ENCODE measurements at places on chromosomes 4 and X.
A peak's percentile ranks its signal among the peaks of the same experiment; 100 is the strongest.

DNA sequence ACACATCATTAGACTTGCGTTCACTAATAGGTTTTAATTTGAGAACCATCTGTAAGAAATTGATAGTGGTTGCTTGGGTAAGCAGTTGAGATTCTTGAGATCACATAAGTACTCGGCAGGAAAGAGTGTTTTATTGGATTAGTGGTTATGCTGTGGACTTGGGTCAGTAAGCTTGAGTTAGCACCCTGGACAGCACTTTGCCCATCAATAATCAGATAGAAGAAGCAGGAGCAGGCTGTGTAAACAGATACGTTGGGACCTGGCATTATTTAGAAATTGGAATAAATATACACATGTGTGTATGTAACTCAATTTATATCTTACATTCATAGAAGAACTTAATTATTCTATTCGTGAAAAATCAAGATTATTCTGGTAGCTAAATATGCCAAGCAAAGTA, 357.5 kb upstream of the SMIM31 start:
- H3K4me3 ChIP-seq: no peak overlapping the region
- no peaks in the 10 kb centered on the region for H3K27me3 ChIP-seq
- no peaks in the 10 kb centered on the region for H3K36me3 ChIP-seq
- DNase-seq: no peak

GRCh38 chr4:24935856-24936255, 23.0 kb upstream of the CCDC149 start:
- no peaks in the 10 kb centered on the region for H3K4me1 ChIP-seq
- no peaks in the 10 kb centered on the region for H3K36me3 ChIP-seq
- no peak for DNase-seq
- peaks cover 3% of the 10 kb centered on the region for H3K27me3 ChIP-seq
- H3K4me3 ChIP-seq: no peak overlapping the region

GRCh38 chr4:17504081-17504480, 7.8 kb downstream of the QDPR start:
- no peak for DNase-seq
- H3K36me3 ChIP-seq: peaks cover 36% of the 10 kb centered on the region
- no peak overlapping the region for H3K27ac ChIP-seq
- H3K4me1 ChIP-seq: peaks cover 28% of the 10 kb centered on the region

DNA sequence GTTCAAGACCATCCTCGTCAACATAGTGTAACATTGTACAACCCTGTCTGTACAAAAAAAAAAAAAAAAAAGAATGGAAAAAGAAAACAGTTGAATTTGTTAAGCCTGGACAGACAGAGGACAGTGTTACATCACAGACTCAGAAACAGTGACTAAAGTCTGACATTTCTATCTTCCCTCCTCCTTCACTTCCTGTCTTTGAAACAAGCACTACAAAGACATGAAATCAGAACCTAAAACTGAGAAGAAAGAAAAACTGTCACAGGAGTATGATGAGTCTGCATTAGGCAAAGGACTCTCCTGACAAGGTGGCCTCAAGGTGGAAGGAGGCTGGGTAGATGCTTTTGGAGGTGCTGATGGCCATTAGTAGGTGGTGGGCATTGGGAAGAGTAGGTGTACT, 126.7 kb downstream of the RBM47 start:
- H3K4me3 ChIP-seq: no peak overlapping the region
- H3K36me3 ChIP-seq: no peaks in the 10 kb centered on the region
- no peak for DNase-seq
- peaks cover 20% of the 10 kb centered on the region for H3K4me1 ChIP-seq

GRCh38 chrX:9995855-9996339, 28.7 kb downstream of the CLDN34 start:
- peak overlapping the region; percentile 34 for H3K27ac ChIP-seq
- H3K27me3 ChIP-seq: no peaks in the 10 kb centered on the region
- H3K36me3 ChIP-seq: no peaks in the 10 kb centered on the region
- H3K4me3 ChIP-seq: no peak overlapping the region

GRCh38 chrX:71181558-71181909, 36.9 kb downstream of the NLGN3 start:
- peak overlapping the region; percentile 98 for H3K27ac ChIP-seq
- peaks cover 9% of the 10 kb centered on the region for H3K4me1 ChIP-seq
- peak; percentile 61 for DNase-seq
- no peaks in the 10 kb centered on the region for H3K27me3 ChIP-seq
- peaks cover 7% of the 10 kb centered on the region for H3K36me3 ChIP-seq
- H3K4me3 ChIP-seq: peak overlapping the region; percentile 85

GRCh38 chr4:113618205-113618604, 143.3 kb downstream of the CAMK2D start:
- H3K4me3 ChIP-seq: no peak overlapping the region
- H3K4me1 ChIP-seq: peaks cover 26% of the 10 kb centered on the region
- H3K27me3 ChIP-seq: no peaks in the 10 kb centered on the region
- DNase-seq: no peak

GRCh38 chr4:169410839-169411770, 140.3 kb upstream of the SH3RF1 start:
- DNase-seq: peak; percentile 63
- peak overlapping the region; percentile 88 for H3K27ac ChIP-seq
- peaks cover 9% of the 10 kb centered on the region for H3K36me3 ChIP-seq

- H3K36me3 ChIP-seq: peaks cover 27% of the 10 kb centered on the region
- DNase-seq: peak; percentile 31
- peaks cover 36% of the 10 kb centered on the region for H3K4me1 ChIP-seq
Measured at GRCh38 chr4:77821775-77822174, 2.6 kb upstream of the CNOT6L start.

- H3K27ac ChIP-seq: peak overlapping the region; percentile 93
- H3K4me3 ChIP-seq: peak overlapping the region; percentile 96
- H3K4me1 ChIP-seq: peaks cover 23% of the 10 kb centered on the region
- peak; percentile 46 for DNase-seq
- no peaks in the 10 kb centered on the region for H3K27me3 ChIP-seq
Measured at GRCh38 chrX:119605464-119606279, 552 bp downstream of the NKRF start.

- no peak overlapping the region for H3K27ac ChIP-seq
- no peaks in the 10 kb centered on the region for H3K4me1 ChIP-seq
- H3K4me3 ChIP-seq: no peak overlapping the region
- no peak for DNase-seq
Measured at GRCh38 chrX:108396188-108396891, 41.9 kb downstream of the COL4A6 start.

DNA sequence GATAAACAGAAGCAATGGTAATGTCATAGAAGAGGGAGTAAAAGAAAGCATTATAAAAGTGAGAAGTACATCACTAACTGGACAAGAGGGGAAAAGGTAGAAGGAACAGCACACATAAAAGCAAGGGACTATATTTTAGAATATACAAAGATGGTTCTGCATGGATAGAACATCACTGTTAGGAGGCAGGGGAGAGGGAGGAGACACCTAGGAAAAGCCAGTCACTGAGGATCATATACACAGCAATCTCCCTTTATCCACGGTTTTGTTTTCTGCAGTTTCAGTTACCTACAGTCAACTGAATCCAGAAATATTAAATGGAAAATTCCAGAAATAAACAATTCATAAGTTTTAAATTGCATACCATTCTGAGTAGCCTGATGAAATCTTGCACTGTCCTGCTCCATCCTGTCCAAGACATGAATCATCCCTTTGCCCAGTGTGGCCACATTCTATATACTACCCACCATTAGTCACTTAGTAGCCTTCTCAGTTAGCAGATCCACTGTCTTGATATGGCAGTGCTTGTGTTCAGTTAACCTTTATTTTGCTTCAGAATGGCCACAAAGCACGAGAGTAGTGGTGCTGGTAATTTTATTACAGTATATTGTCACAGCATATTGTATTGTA, 74.2 kb downstream of the PPA2 start:
- no peak for DNase-seq
- H3K36me3 ChIP-seq: peaks cover 27% of the 10 kb centered on the region
- H3K4me3 ChIP-seq: no peak overlapping the region

- no peak overlapping the region for H3K4me3 ChIP-seq
- H3K4me1 ChIP-seq: no peaks in the 10 kb centered on the region
- H3K36me3 ChIP-seq: no peaks in the 10 kb centered on the region
Measured at GRCh38 chr4:74109870-74110605, 11.0 kb upstream of the CXCL2 start.

GRCh38 chr4:188680667-188681063, 541.4 kb downstream of the TRIML1 start:
- no peaks in the 10 kb centered on the region for H3K36me3 ChIP-seq
- H3K4me1 ChIP-seq: no peaks in the 10 kb centered on the region
- no peak overlapping the region for H3K4me3 ChIP-seq
- H3K27me3 ChIP-seq: no peaks in the 10 kb centered on the region

- H3K27ac ChIP-seq: no peak overlapping the region
- H3K4me1 ChIP-seq: no peaks in the 10 kb centered on the region
- no peak for DNase-seq
- H3K36me3 ChIP-seq: no peaks in the 10 kb centered on the region
- no peaks in the 10 kb centered on the region for H3K27me3 ChIP-seq
Measured at GRCh38 chrX:37287741-37288444, 61.3 kb upstream of the PRRG1 start.

- no peak overlapping the region for H3K27ac ChIP-seq
- H3K4me1 ChIP-seq: peaks cover 3% of the 10 kb centered on the region
Measured at GRCh38 chr4:121053601-121054143, 18.7 kb downstream of the NDNF start.

DNA sequence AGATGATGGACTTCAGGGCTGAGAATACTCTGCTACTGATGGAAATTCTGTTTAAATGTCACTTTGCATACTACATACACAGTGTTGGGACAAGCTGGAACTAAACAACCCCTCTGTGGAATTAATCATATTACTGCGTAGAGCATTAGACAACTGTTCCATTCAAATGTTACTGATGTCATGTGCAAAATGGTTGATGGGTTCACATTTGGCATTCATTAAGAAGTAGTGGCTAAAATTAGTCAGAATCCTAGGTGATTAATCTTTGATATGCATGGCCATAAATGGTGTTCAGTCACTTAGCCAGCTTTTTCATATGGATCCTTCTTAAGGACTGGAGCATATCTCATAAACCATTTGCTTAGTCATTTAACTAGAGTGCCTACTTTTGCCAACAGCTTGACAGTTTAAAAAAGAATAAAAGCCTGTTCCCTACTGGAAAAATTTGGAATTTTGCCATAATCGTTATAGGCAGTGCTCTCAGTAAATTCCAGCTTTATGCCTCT, 105.2 kb downstream of the RNF150 start:
- no peaks in the 10 kb centered on the region for H3K27me3 ChIP-seq
- no peak overlapping the region for H3K27ac ChIP-seq
- H3K4me1 ChIP-seq: no peaks in the 10 kb centered on the region
- no peak for DNase-seq

DNA sequence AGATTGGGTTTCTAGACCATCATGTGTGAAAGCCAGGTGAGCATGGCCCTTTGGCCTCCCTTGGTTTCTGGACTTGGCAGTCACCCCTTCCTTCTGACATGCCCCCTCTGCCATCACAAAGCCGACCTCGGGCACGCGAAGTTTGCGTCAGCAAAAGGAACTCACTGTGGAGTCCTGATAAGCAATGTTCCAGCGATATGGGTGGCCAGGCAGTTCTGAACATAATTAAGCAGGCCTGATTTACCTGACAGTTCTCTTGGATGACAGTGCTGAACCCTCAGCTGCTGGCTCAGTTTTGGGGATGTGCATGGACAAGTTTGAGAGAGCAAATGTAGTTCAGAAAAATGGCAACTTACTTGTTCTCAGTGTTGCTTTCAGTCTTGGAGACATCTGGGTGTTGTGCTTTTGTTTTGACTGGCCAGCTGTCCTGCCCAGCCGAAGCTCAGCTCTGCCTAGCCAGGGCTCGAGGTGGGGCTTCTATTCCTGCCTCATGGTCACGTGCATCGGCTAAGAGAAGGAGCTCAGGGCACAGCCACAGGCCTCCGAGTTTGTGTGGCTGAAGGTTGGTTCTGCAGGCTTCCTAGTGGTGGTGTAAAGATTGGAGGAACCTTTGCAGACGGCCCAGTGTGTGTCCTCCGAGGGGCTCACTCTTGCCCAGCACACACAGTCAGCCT, 78.3 kb downstream of the CLDN34 start:
- H3K27me3 ChIP-seq: no peaks in the 10 kb centered on the region
- no peak overlapping the region for H3K4me3 ChIP-seq
- peaks cover 4% of the 10 kb centered on the region for H3K4me1 ChIP-seq
- DNase-seq: no peak
- no peak overlapping the region for H3K27ac ChIP-seq
- H3K36me3 ChIP-seq: no peaks in the 10 kb centered on the region

GRCh38 chr4:145154573-145154972, 25.8 kb downstream of the OTUD4 start:
- peaks cover 14% of the 10 kb centered on the region for H3K4me1 ChIP-seq
- H3K27me3 ChIP-seq: no peaks in the 10 kb centered on the region
- DNase-seq: no peak

- no peaks in the 10 kb centered on the region for H3K36me3 ChIP-seq
- H3K27ac ChIP-seq: no peak overlapping the region
- DNase-seq: no peak
- H3K4me3 ChIP-seq: no peak overlapping the region
- peaks cover 4% of the 10 kb centered on the region for H3K27me3 ChIP-seq
Measured at GRCh38 chr4:25013756-25014661, 16.7 kb downstream of the LGI2 start.

DNA sequence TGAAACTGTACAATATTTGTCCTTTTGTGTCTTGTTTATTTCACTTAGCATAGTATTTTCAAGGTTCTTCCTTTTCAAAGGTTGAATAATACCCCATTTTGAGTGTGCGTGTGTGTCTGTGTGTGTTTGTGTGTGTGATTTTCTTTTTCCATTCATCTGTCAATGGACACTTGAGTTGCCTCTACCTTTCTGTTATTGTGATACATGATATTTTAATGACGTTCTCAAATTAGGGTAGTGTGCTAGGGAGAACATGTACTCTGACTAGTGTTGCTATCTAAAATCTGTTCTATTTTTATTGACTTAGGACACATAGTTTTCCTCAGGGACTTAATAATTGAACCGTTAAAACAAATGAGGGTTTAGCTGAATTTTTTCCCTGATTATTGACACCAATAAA, 9.9 kb downstream of the MMRN1 start:
- peaks cover 4% of the 10 kb centered on the region for H3K27me3 ChIP-seq
- no peak overlapping the region for H3K27ac ChIP-seq
- no peaks in the 10 kb centered on the region for H3K36me3 ChIP-seq
- no peak for DNase-seq

- no peak overlapping the region for H3K4me3 ChIP-seq
- no peaks in the 10 kb centered on the region for H3K27me3 ChIP-seq
- H3K36me3 ChIP-seq: peaks cover 77% of the 10 kb centered on the region
- H3K27ac ChIP-seq: no peak overlapping the region
- no peaks in the 10 kb centered on the region for H3K4me1 ChIP-seq
- DNase-seq: no peak
Measured at GRCh38 chr4:20735931-20736330, 35.7 kb downstream of the PACRGL start.
